ENCODE measurements at places on chromosomes 7 and 10. TPM values are rescaled to one million over a fixed set of nuclear protein-coding genes. Genes with fewer than 3 reads are reported as not detected.
A peak's percentile ranks its signal among the peaks of the same experiment; 100 is the strongest.

- no peak for DNase-seq
These were observed 15.5 kb downstream of the CYTH3 start for GRCh38 chr7:6256677-6257535.

GRCh38 chr10:96532523-96532922 is 18.8 kb upstream of the TLL2 start:
- no peak for DNase-seq

DNA sequence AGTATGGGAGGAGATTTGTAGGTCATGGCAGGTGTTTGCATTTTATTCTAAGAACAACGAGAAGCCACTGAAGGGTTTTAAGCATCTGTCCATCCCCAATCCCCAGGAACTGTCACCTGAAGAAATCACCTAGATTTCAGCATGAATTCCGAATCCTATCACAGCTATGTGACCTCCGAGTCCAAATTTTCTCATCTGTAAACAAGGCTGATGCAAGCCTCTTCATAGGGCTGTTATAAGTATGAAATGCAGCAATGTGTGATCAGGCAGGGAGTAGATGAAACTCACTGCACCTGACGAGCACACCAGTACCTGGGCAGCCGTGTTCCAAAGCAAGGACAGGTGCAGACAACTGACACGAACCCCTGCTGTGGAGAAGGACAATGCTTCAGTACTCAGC is 14.0 kb downstream of the HABP2 start:
- DNase-seq: no peak

GRCh38 chr7:105581066-105581811 is at the start of gene EFCAB10:
Gene EFCAB10 (minus strand): TSS chr7:105581493. CDS start chr7:105581463, 30 bp downstream.
- DNase-seq: peak; percentile 35

DNA sequence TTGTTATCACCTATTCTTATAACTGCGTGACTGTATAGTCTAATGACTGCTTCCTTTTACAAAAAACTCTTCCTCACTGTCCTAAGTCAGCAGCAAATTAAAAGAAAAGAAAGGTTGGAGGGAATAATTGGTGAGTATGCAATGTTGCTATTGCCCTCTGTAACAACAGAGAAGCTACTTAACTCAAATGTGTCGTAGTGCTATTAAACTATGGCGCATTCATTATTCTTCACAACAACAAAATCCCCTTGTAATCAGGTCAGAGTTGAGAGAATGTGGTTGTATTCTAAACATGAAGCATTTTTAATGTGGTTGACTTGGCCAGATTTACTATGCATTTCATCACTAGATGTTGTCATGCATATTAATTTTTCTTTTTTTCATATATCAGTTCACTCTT is 897.8 kb upstream of the PHF14 start:
- no peak for DNase-seq

HOXA1 gene
- 0.83 TPM for total RNA-seq

MRC1 gene
- not detected for total RNA-seq

ELMO1 gene
- total RNA-seq: 79.4 TPM

DNAJB9 gene
- 66.7 TPM for total RNA-seq

ABLIM1 gene
- total RNA-seq: 298 TPM

LFNG gene
- total RNA-seq: 137 TPM
